ENCODE measurements at places on chromosomes 3 and 15. TPM values are rescaled to one million over a fixed set of nuclear protein-coding genes. Genes with fewer than 3 reads are reported as not detected.
A peak's percentile ranks its signal among the peaks of the same experiment; 100 is the strongest.

The MKRN2OS gene
- total RNA-seq = 1.7 TPM

The SATB1 gene
- total RNA-seq = 13.8 TPM

The VPS8 gene
- total RNA-seq = 44.7 TPM

The NOX5 gene
- not detected for total RNA-seq

The C3orf85 gene
- total RNA-seq = 0.81 TPM

- no peaks in the 10 kb centered on the region for H3K36me3 ChIP-seq
- H3K4me3 ChIP-seq = no peak overlapping the region
- no peaks in the 10 kb centered on the region for H3K4me1 ChIP-seq
- no peaks in the 10 kb centered on the region for H3K27me3 ChIP-seq
- no peak overlapping the region for H3K27ac ChIP-seq
These were observed 61.4 kb upstream of the GOLGA8B start for GRCh38 chr15:34644851-34645250.

DNA sequence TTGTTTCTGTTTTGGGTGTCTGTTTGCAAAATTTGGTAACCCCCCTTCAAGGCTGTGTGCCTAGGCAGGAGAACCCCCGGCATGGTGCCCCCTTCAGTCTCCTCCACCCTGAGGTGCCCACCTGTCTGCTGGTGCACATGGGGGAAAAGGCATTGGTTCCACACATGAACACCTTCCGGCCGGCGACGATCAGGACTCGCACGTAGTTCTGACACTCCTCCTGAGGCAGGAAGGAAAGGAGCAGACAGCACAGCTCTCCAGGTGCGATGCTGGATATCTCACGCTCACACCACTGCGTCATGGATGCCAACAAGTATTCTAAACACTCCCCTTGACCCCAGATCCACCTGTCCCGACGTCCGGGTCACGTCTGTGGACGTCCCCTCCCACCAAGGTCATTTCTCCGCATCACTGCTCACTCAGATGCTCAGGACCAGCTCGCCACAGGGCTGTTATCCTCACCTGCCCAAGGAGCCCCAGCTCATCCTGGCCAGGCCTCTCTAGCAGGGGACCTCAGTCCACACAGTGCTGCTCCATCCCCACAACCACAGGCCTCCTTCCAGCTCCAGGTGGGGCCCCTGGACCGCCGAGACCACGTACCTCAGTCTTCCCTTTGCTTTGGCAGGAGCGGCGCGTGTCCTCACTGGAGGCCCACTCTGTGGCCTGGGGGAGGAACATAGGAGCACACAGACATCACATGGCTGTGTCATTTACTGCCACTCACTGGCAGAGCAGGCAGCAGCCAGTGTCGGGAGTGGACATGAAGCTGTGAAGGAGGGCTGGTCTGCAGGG, 99.0 kb downstream of the SEMA5B start:
- no peaks in the 10 kb centered on the region for H3K27me3 ChIP-seq
- peaks cover 13% of the 10 kb centered on the region for H3K4me1 ChIP-seq
- H3K27ac ChIP-seq = no peak overlapping the region
- no peak for DNase-seq
- no peak overlapping the region for H3K4me3 ChIP-seq

- DNase-seq = no peak
- no peaks in the 10 kb centered on the region for H3K27me3 ChIP-seq
- no peak overlapping the region for H3K27ac ChIP-seq
- no peaks in the 10 kb centered on the region for H3K36me3 ChIP-seq
- H3K4me3 ChIP-seq = no peak overlapping the region
These were observed 130.3 kb upstream of the TMC3 start for GRCh38 chr15:81504170-81504905.

DNA sequence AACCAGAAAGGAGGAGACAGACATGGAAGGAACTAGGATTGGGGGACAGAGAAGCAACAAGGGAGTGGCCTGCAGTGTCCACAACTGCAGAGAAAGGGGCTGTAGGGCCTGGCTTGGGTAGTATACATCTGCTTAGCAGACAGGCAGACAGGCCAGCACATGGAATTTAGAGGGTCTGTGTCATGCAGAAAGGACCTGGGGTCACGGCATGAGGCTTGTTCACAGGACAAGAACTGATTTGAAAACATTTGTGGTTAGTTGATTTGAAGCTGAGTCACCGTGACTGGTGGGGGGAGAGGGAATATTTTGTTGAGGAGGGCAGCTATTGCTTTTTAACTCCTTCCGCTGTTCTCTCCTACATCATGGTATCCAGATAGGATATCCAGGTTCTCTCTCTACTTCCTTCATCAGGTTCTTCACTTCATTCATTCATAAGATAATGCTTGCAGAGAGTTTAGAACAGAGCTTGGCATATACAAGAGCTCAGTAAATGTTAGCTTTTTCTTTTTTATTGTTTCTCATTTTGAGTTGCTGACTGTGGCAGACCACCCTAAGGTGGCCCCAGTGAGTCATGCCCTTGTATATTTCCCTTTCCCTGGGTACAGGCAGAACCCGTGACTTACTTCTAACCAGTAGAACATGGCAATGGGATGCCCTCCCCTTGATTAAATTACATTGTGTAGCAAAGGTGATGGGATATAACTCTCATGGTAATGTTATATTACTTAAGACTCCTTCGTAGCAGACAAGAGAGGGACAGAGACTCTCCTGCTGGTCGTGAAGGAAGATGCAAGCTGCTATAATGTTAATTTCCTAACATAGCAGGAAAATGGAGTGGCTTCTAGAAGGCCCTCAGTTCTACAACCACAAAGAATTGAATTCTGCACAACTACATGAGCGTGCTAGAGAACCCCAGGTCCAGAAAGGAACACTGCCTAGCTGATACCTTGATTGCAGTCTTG, 95.0 kb upstream of the NMNAT3 start:
- DNase-seq = no peak
- H3K27me3 ChIP-seq = no peaks in the 10 kb centered on the region

- peaks cover 7% of the 10 kb centered on the region for H3K36me3 ChIP-seq
- H3K4me1 ChIP-seq = no peaks in the 10 kb centered on the region
- peak overlapping the region; percentile 56 for H3K27ac ChIP-seq
- no peak for DNase-seq
- no peaks in the 10 kb centered on the region for H3K27me3 ChIP-seq
These were observed 98.9 kb downstream of the LRIG1 start for GRCh38 chr3:66401675-66402491.

DNA sequence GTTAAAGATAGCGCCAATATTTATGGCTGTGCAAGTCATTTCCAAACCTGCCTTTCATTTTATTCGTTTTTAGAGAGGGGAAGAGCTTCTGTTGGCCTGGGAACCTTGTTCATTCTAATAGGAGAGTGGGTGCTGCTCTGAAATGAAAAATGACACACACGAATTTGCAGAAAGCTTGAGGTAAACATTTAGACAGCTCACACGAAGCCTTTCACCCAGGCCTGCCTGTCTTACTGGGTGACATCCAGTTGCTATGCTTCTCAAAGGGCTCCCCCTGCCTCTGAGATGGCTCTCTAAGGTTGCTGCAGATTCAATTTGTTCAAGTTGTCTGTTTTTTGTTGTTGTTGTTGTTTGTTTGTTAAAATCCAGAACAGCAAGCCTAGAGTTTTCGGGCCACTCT, 18.2 kb downstream of the PEX5L start:
- H3K27me3 ChIP-seq = no peaks in the 10 kb centered on the region
- H3K4me3 ChIP-seq = no peak overlapping the region
- H3K4me1 ChIP-seq = no peaks in the 10 kb centered on the region
- no peak for DNase-seq
- H3K27ac ChIP-seq = no peak overlapping the region

DNA sequence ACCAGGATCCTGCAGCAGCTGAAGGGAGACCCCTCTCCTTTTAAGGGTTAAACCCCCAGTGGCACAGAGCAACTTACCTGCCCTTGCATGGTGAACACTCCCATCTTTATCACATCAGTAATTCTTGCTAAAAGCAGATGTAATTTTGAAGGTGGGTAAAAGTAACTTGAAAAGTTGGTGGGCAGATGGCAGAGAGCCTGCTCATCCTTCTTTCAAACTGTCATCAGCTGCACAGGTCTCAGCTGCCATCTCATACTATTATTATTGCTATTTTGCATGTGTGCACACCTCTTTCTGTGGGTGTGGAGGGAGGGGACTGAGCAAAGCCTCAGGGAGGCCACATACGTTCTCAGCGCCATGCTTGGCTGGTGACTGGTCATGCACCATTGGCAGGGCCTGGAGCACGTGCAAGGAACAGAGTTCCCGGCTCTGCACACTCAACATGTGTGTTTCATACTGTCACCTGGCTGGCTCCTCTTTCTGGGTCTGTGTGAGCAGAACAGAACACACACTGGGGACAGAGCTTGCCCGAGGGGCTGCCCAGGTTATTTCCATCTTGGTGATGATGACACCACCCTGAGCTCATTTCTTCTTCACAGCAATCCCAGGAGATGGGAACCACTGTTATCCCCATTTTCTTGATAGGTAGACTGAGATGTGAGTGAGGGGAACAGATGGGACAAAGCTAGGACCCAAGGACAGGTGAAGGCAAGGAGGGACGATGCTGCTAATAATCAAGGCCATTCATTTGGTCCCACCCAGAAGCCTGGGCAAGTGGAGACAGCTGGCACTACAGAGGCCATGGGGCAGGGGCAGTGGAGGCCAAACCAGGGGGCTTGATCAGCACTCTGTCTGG, 95.8 kb upstream of the KLF13 start:
- no peaks in the 10 kb centered on the region for H3K4me1 ChIP-seq
- no peak for DNase-seq
- H3K27me3 ChIP-seq = no peaks in the 10 kb centered on the region
- no peak overlapping the region for H3K27ac ChIP-seq
- H3K36me3 ChIP-seq = no peaks in the 10 kb centered on the region

DNA sequence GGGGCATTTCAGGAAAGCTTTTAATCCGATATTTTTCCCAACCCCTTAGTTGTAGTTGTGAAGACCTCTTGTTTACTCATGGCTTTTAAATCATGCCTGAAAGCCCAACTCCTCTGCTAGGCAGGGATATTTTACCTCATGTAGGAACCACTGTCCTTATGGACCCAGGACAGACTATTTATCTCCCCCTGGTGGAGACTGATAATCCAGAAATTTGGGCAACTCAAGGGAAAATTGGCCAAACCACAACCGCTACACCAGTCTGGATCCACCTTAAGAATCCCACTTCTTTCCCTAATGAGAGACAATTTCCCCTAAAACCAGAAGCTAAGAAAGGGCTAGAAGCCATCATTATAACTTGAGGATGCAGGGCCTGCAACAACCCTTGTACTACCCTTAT, 248.1 kb upstream of the STAC start:
- no peak overlapping the region for H3K27ac ChIP-seq
- H3K4me1 ChIP-seq = peaks cover 15% of the 10 kb centered on the region
- H3K36me3 ChIP-seq = no peaks in the 10 kb centered on the region
- no peak for DNase-seq
- no peak overlapping the region for H3K4me3 ChIP-seq
- H3K27me3 ChIP-seq = no peaks in the 10 kb centered on the region

DNA sequence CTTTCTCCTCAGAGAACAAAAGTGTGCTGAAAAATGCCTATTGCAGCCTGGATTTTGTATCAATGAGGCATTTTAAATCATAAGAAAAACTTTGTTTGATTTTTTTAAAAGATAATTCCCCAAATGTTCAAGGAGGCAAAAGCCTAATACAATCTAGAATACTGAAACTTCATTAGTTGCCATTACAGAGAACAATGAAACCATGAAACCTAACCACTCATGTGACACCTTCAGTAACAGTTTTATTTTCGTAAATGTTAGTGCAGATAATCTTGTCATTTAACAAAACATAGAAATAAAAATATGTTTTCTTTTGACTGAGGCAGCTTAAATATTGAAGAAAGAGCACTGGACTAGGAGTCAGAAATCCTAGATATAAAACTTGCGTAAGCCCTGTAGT, 655.9 kb downstream of the RBMS3 start:
- H3K27me3 ChIP-seq = no peaks in the 10 kb centered on the region
- H3K4me3 ChIP-seq = no peak overlapping the region
- no peak for DNase-seq
- H3K36me3 ChIP-seq = no peaks in the 10 kb centered on the region
- peaks cover 3% of the 10 kb centered on the region for H3K4me1 ChIP-seq
- H3K27ac ChIP-seq = no peak overlapping the region

DNA sequence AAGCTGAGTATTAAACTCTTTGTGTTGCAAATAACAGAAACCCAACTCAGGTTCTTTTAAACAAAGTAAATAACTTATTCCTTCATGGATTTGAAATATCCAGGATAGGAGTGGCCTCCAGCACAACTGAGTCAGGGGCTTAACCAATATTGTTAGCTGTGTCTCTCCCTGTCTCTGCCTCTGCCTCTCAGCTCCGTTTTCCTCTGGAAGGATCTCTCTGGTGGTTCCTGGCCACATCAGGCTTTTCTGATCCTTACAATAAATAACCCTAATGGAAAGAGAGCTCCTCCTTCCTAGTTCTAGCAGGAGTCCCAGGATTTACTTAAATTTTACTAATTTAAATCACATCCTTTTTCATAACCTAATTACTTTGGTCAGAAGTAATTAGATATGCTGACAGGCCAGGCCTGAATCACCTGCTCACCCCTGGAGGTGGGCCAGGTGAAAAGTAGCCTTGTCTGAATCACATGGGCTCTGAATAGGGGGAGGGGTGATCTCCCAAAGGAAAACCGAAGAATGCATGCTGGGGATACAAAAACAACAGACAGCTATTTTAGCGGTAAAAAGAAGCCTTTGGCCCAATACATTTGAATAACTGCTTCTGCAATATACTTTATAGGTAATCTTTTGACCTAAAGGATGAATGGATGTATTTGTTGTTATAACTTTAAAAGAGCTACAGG, 75.4 kb downstream of the REC114 start:
- DNase-seq = no peak
- H3K4me3 ChIP-seq = no peak overlapping the region
- no peaks in the 10 kb centered on the region for H3K36me3 ChIP-seq
- no peak overlapping the region for H3K27ac ChIP-seq
- H3K27me3 ChIP-seq = no peaks in the 10 kb centered on the region
- no peaks in the 10 kb centered on the region for H3K4me1 ChIP-seq

DNA sequence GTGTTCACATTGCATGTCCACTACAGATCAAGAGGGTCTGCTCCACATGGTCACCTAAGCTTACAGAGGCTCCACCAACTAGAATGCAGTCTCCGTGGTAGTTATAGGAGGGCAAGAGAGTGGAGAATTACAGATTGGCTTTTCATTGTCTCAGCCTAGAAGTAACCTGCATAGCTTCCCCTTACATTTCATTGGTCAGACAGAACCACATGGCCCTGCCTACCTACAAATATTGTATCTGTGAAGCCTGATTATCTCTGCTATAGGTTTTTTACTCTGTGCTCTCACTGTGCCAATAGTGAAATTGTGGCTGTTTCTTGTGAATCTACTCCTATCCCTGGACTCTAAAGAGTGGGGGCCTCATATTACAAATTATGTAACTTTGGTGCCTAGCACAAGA, 2.5 kb upstream of the TLNRD1 start:
- no peak overlapping the region for H3K4me3 ChIP-seq
- no peak for DNase-seq
- H3K4me1 ChIP-seq = no peaks in the 10 kb centered on the region
- no peaks in the 10 kb centered on the region for H3K27me3 ChIP-seq
- no peak overlapping the region for H3K27ac ChIP-seq

GRCh38 chr3:100893108-100893507, 100.1 kb downstream of the ABI3BP start:
- H3K27me3 ChIP-seq = no peaks in the 10 kb centered on the region
- H3K4me3 ChIP-seq = no peak overlapping the region
- H3K36me3 ChIP-seq = no peaks in the 10 kb centered on the region
- no peak overlapping the region for H3K27ac ChIP-seq

Measured in Caco-2 (cell line).